ENCODE measurements at places on chromosomes 7 and 10.
A peak's percentile ranks its signal among the peaks of the same experiment; 100 is the strongest.

DNA sequence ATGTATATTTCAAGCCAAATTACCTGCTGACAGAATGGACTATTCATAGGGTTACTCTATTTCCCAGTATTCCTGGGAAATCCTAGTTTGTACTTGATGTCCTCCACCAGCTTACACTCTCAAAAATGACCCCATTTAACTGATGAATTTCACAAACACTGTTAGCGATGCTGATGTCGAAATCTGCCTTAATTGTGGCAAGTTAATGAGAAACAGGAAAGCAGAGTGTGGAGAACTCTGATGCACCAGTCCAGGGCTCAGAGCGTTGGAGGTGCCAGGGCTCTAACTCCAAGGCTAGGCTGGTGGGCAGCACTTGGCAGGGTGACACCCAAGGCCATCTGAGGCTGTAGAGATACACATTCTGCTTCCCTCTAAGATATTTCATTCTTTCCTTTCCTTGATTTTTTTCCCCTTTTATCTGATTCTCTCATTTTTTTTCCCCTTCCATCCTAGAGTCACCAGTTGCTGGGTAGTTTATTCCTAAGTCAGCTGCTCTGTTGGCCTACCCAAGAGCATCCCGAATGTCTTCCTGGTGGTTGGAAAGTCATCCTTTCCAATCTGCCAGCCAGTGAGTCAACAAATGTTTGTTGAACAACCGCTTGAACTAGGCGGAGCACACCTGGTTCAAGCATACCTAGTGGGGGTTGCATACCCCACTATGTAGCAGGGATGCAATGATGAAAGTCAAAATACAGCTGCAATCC lies 525.0 kb upstream of the NRP1 start:
- no peak for DNase-seq

DNA sequence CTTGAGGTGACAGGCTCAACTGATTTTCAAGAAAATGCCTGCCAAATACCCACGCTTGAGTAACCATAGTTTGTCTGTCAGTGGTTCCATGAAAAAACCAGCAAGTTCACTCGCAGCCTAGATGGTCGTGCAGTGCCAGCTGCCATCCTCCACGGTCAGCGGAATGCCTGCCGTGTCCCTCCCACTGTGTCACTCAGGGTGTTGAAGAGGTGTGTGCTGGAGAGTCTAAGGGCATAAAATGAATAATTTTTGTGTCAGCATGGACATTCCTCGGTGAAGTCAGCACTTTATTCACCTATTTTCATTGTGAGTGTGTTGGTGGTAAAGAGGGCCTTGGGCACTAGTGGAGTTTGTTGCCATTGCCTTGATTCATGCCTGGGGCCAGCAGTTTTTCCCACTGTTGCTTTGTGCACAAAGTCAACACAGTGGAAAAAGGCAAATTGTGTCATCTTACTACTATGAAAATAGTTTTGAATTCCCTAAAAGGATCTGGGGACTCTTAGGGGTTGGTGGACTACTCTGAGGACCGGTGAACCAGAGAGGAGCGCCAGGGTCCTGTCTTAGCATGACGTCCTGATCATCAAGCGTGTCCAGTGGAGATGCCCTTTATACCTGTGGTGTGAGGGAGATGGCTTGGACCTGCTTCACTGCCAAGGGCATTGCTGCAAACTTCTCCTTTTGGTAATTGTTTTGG lies 17.6 kb downstream of the MINDY4 start:
- DNase-seq = no peak

DNA sequence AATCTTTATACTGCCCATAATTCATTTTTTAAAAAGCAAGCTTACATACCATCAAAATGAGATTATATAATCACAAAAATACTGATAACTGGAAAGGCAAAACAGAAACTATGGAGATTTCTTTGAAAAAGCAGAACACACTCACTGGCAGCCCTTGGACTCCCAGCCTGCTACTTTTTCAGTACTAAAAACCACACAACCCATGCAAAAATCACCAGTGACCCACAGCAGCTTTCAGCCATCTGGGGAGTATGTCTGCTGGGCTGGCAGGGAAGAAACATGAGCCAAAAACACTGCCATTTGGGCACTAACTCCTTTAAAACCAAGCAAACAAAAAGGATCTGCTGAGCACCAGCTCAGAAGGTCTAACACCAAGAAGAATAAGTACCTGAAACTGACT lies 80.0 kb upstream of the DDC start:
- DNase-seq = no peak

DNA sequence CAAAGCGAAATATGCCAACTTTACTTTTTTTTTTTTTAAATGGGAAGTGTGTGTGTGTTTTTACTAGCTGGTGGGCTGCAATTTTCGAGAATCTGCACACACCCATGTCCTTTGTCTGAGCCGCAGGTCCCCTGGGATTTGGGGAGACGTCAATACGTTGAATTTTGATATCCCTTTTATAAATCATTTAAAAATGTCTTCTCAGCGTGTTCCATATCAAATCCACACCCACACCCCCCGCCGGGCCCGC lies 404 bp upstream of the FMC1 start:
- no peak for DNase-seq

DNA sequence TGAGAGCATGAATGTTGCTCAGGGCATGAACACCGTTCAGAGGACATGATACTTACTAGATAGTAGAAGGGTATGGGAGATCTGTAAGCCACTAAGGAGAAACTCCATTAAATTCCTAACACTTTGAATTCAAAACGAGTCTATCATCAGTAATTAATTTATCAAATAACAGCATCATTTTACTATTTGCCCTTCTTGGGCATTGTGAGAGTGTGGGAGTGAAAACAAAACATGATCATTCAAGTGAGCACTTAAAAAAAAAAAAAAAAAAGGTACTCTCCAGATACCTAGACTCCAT lies 20.5 kb upstream of the ASB15 start:
- DNase-seq = no peak

GRCh38 chr7:43808410-43808809 lies 49.9 kb downstream of the BLVRA start:
- DNase-seq = no peak

DNA sequence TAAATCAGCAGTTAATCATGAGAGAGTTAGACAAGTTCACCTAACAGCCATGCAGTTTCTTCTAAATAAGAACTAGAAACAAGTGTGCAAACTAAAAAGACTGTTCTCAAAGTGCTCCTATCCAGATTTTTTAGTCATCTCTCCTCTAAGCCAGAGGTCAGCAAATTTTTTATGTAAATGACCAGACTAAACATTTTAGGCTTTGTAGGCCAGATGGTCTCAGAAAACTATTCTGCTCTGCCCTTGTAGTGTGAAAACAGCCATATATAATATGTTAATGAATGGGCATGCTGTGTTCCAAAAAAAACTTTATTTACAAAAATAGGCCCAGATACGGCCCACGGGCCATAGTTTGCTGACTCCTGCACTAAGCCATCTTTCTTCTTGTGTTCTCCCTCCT lies 263.0 kb upstream of the LRRN3 start:
- DNase-seq = no peak

DNA sequence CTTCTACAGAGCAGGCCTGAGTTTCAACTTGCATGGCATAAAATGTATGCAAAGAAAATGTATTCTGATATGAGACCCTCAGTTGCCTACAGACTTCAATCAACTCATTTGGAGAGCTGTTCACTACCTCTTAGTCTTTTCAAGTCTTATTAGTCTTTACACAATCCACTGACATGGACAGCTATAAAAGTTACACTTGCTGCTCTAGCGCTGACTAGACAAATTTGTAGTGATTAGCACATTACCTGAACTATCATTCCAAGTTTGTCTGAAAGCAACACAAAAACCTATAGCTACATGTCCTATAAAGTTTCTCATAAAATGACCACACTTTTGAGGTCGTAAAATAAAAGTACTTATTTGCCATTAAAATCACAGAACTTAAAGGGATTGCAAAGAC lies 83.9 kb downstream of the PARD3 start:
- DNase-seq = no peak

- no peak for DNase-seq
Observed at GRCh38 chr7:139431010-139431409, 52.5 kb downstream of the KLRG2 start.

GRCh38 chr10:132113206-132113605 lies 47.5 kb downstream of the JAKMIP3 start:
- no peak for DNase-seq

DNA sequence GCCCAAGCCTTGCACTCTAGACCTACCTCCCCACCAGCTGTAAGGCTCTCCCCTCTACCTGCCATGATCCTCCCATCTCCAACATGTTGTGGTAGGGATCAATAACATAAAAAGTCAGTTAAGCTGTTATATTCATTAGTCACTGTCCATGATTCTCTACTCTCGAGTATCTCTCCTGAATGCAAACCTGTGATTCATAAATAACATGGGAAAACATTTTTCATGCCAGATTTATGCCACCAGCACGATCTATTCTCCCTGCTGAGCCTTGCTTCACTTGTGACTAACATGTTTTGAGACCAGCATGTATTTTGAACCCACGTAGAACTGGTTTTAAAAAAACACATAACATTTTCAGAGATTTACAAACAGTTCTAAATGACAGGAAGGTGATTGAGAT lies 30.3 kb downstream of the TMEM168 start:
- DNase-seq = no peak

- no peak for DNase-seq
Observed at GRCh38 chr10:28963539-28964221, 286.4 kb downstream of the BAMBI start.

DNA sequence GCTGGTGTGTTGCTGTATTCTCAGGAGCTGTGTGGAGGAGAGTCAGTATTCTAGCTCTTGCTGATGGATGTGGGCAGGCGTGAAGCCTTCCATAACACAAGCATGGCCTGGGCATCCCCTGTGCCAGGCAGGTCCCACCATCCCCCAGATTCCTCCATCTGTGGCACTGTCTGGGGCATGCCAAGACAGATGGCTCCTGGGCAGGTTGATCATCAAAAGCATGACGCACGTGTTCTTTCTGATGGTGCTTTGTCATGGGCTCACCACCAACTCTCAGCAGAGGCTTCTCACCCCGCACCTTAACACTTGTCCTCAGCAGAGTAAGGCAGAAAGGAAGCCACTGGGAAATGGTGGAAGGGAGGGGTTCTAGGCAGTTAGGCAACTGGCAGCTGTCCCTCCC lies 364.3 kb downstream of the PLXNA4 start:
- no peak for DNase-seq

- DNase-seq = peak; percentile 41
Observed at GRCh38 chr10:95236068-95236903, 42.2 kb downstream of the ACSM6 start.

DNA sequence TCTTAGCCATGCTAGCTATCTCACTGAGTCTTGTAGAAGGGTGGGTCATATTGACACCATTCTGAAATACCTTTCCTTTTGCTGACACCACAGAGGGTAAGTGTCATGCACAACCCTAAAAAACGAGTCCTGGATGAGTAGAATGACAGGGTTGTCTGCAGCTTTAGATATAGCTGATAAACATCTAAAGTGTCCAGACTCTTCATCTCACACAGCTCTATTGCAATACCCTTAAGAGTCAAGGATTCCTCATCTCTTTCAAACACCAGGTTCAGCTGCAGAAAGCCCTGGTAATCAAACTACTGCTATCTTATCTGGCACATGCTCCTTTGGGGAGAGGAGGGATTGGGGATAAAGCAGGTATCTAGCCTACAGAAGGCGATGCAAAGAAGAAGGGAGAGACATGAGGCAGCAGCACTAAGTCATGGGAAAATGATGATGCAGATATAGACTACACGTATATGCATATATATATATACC lies 127.0 kb downstream of the ANK3 start:
- DNase-seq = no peak

DNA sequence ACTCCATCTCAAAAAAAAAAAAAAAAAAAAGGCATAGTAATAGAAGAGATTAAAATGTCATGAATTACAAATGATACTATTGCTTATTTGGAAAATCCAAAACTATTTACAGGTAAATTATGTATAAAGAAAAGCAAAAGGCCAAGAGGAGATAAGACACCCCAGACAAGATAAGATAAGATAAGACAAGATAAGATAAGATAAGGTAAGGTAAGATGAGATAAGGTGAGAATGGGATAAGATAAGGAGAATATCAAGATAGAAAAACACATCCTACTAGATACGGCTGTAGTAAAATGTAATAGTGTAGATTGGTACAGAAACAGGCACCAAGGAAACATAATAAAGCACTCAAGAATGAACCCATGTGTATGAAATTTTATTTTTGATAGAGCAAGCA lies 20.9 kb downstream of the VIM start:
- no peak for DNase-seq
